ENCODE measurements at places on chromosomes 11 and 22.

DNA sequence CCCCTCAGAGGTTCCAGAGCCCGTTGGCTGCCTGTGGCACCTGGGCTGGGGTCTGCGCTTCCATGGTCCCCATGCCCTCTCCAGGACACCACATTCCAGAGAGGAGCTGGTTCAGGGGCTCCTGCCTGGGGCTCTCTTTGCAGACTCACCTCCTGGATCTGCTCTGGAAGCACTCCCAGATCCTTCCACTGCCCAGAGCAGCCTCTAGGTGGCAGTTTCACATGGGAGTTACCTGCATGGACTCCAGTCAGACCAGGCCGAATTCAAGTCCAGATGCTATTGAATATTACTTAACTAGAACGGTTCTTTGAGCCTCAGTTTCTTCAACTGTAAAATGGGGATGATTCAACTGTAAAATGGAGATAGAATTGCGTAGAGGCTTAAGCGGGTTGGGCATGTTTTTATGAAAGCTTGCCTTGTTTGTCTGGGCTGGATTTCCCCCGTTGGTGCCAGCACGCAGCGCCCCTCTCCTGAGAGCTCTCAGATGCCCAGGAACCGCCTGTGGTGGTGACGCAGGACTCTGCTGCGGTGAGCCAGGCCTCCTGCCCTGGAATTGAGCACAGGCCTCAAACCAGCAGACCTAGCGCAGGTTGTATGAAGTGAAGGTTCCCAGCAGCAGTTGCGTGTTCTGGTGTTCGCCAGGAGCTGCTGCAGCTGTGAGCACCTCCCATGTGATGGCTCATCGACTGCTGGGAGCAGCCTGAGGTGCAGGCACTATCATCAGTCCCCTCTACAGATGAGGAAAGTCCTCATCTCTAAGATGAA is 44.2 kb downstream of the LMO1 start:
- peak; percentile 48 for DNase-seq

DNA sequence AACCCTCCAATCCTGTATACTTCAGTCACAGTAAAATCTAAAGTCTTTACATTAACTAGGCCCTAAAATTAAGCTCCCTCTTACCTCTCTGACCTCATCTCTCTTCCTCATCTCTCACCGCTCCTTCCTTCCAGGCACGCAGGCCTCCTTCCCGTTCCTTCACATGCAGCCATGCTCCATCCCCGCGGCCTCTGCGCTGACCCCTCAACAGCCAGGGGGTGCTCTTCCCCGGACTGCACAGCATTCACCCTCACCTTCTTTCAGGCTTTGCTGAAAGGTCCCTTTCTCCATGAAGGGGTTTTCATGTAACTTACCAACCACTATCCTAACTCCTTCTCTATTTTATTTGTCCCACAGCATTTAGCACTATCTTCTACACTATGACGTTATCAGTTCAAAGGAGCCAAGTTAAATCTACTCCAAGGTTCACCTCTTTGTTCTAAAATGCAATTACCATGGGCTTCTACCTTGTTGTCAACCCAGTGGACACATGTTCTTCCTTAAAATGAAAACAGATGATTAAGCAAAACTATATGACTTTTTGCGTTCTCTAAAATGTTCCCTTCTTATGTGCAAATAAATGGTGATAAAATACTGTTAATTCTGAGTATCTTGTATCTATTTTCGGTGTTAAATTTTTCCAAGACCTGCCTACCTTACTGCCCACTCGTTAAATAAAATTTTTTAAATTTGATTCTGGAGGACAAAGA is 57.8 kb upstream of the APOA1 start:
- DNase-seq, result no peak

- DNase-seq, result no peak
Observed at GRCh38 chr22:30392661-30393321, 4.0 kb upstream of the SEC14L2 start.

GRCh38 chr11:3049430-3050243 is 7.6 kb downstream of the CARS1 start:
- peak; percentile 99 for DNase-seq

- no peak for DNase-seq
Observed at GRCh38 chr11:66291303-66291705, 390 bp upstream of the TMEM151A start.

DNA sequence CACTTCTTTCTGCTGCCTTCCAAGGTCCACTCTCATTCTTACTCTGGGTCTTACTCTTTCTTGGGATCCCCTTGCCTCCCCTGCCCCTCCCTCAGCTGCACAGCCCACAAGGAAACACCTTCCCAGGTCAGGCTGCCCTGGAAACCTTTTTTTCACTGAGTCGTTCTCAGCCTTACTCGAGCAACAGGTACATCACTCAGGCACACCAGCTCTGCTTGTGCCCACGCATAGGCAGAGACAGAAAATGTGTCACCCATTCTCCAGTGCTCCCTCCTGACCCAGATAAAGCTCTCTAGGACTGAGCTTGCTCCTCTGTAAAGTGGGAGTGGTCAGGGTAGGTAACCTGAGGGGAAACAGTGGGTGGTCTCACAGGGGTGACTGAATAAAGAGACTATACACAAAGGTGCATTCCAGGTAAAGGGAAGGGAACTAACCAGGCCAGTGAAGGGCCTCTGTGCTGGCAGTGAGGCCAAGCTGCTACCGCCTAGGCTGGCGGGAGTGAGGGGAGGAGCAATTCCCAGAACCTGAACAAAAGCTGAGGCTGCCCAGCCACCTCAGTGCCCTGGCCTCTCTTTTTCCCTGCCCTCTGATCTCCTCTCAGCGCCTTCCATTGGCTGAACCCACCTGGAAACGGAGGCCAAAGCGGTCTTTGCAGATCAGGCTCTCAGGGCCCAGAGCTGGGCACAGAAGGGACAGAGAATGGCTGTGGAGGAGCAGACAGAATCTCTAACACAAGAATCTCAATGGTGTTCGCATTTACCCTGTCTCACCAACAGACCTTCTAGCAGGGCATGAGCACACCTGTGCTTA is 15.9 kb downstream of the PRG3 start:
- DNase-seq, result no peak

DNA sequence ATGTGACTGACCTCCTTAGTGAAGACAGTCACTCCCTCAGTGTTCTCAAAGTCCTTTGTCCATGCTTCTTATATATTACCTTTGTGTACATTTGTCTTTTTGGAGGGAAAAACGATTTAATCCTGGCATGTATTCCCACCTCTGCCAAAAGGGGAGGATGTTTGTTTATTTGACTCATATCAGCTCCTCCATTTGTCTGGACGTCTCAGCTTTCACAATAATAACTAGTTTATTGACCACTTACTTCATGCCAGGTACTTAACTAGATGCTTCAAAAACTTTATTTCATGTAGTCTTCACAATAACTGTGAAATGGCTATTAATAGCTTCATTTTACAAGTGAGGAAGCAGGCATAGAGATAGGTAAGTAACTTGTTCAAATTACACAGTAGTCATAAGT is 5.3 kb downstream of the TBCEL start:
- DNase-seq, result no peak

GRCh38 chr11:119427279-119427678 is 4.3 kb upstream of the THY1 start:
- no peak for DNase-seq

Data from mesenchymal stem cell (in vitro differentiated cells and primary cell).